ENCODE measurements at places on chromosomes 7 and 10. TPM values are rescaled to one million over a fixed set of nuclear protein-coding genes. Genes with fewer than 3 reads are reported as not detected.

DNA sequence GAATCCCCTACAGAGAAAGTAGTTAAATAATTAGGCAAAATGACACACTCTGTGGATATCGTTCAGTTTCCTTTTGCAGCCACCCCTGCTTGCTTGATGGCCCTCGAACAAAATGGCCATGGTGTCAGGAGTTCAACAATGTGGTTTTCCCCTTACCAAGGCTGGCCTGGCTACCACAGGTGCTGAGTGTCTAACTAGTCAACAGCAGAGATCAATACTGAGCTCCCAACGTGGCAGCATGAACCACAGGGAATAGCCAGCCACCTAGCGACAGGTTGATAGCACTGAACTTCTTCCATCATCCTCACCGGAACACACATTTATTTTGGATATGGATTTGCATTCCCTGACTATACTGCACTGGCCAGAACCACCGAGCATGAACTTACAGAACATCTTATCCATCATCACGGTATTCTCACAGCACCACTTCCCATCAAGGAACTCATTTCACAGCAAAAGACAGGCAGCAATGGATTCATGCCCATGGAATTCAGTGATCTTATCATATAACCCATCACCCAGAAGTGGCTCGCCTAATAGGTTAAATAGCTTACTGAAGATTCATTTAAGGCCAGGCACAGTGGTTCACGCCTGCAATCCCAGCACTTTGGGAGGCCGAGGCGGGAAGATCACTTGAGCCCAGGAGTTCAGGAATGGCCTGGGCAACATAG lies 6.3 kb downstream of the C10orf67 start:
- no peaks in the 10 kb centered on the region for H3K4me1 ChIP-seq
- no peak for DNase-seq
- H3K36me3 ChIP-seq = no peaks in the 10 kb centered on the region

DNA sequence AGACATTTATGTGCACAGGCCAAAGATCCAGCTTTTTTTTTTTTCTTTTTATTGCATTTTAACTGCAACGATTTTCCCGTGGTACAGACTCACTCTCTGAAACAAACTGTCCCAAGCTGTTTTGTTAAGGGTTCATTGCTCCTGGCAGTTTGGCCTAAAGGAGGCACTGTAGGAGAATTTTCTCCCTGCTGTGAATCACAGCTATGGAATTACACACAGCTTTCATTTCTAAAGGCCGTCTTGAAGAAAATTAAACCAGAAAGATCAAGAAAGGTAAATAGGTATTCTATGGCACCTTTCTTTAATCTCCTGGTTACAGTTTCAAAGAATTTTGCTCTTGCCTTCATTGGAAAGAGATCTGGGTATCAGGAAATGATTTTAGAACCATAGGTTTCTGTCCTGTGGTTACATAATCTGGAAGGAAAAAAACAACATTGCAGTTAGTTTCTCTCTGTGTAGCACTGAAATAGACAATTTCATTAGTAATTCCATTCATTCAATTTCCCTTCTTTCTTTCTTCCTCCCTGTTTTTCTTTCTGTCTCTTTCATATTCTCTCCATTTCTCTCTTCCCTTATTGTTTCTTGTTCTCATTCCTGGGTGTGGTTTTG lies 51.2 kb downstream of the PDK4 start:
- no peak for DNase-seq
- H3K4me1 ChIP-seq = peaks cover 40% of the 10 kb centered on the region
- peak overlapping the region; percentile 36 for H3K4me3 ChIP-seq
- peak overlapping the region; percentile 79 for H3K27ac ChIP-seq

HMX3 gene
- not detected for total RNA-seq

DNA sequence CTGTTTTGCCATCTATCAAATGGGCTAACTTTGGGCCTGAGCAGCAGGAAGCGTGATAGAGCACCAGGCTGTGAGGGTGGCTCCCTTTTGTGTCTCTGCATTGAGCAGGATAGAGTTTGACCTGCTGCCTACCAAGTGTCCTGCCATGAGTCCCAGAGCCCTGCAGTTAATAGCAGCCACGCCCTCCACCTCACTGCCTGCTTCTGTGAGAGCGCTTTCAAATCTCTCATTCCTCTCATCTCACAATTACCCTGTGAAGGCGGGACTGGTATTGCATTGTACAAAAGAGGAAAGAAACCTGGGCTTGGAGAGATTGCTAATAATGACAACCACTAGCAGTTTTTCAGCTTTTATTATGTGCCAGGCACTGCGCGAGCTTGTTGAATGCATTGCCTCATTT lies 39.9 kb downstream of the UNC5B start:
- DNase-seq = no peak
- H3K36me3 ChIP-seq = no peaks in the 10 kb centered on the region
- peaks cover 64% of the 10 kb centered on the region for H3K4me1 ChIP-seq

DNA sequence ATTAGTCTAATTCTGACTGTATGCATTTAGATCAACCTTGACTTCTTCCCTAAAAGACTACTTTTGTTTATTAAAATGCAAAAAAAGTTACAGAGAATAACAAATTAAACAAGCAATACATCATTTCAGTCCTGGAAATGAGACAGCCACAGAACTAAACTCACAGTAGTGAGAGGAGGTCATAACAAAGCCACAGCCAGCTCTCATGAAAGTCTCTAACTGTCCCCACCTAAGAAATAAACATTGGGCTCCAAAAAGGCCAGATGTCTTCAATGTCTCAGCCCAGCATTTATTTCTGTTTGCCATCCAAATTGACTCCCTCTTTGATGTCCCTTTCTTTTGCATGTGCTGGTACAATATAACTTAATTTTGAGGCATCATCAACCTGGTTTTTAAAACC lies 74.4 kb downstream of the NHLRC2 start:
- H3K4me1 ChIP-seq = no peaks in the 10 kb centered on the region
- H3K27me3 ChIP-seq = no peaks in the 10 kb centered on the region
- no peak overlapping the region for H3K27ac ChIP-seq
- DNase-seq = no peak
- no peaks in the 10 kb centered on the region for H3K36me3 ChIP-seq

GRCh38 chr7:68078157-68078710 lies 1081.6 kb downstream of the TYW1 start:
- H3K27ac ChIP-seq = no peak overlapping the region
- H3K4me3 ChIP-seq = no peak overlapping the region
- H3K36me3 ChIP-seq = no peaks in the 10 kb centered on the region
- H3K27me3 ChIP-seq = no peaks in the 10 kb centered on the region
- DNase-seq = no peak

- no peaks in the 10 kb centered on the region for H3K27me3 ChIP-seq
- DNase-seq = no peak
- no peak overlapping the region for H3K4me3 ChIP-seq
- H3K36me3 ChIP-seq = no peaks in the 10 kb centered on the region
- H3K4me1 ChIP-seq = no peaks in the 10 kb centered on the region
Observed at GRCh38 chr10:22997096-22997495, 69.2 kb downstream of the ARMC3 start.

DNA sequence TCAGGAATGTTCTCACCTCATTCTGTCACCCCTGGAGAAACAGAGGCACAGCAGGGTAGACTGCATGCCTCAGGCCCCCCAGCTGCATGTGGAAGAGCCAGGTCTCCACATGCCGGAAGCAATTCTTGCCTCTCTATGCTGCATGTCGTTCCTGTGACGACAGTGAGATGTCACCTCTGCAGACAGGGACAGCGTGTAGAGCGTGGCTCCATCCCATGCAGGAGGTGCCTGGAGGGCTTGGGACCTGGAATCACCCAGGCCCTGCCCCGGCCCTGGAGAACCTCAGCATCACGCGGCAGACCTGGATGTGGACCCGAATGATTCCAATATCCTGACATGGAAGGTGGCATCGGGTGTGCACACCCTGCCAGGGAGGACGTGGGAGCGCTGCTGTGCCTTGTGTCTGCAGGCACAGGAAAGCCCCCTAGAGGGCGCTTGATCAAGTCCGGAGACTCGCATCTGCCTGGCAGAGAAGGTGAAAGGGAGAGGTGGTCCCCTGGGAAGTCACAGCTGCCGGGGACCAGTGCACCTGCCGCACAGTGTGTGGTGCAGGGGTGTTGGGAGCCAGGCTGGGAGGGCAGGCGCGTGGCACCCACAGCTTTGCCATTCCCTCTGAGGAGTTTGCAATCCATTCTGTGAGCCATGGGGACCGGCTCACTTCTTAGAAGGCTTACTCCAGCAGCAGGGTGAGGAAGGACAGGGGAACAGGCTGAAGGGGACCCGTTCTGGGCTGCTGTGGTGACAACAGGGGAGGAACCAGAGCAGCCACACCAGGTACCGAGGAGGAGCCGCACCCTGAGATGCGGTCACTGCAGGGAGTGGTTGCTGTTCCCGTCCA lies 45.3 kb upstream of the EN2 start:
- DNase-seq = no peak
- H3K4me3 ChIP-seq = no peak overlapping the region
- no peaks in the 10 kb centered on the region for H3K36me3 ChIP-seq

Measured in vagina (tissue), 2 donors.